Fibroblast of skin of right quadriceps (primary cell): ENCODE measurements at places on chromosomes 16 and 17.
A peak's percentile ranks its signal among the peaks of the same experiment; 100 is the strongest.

- no peak for DNase-seq
Observed at GRCh38 chr17:4715063-4715744, 4.8 kb downstream of the ARRB2 start.

GRCh38 chr16:26983426-26983825 is 83.3 kb upstream of the C16orf82 start:
- no peak for DNase-seq

GRCh38 chr16:35174016-35174415 is 1714.6 kb downstream of the TP53TG3F start:
- DNase-seq: no peak

DNA sequence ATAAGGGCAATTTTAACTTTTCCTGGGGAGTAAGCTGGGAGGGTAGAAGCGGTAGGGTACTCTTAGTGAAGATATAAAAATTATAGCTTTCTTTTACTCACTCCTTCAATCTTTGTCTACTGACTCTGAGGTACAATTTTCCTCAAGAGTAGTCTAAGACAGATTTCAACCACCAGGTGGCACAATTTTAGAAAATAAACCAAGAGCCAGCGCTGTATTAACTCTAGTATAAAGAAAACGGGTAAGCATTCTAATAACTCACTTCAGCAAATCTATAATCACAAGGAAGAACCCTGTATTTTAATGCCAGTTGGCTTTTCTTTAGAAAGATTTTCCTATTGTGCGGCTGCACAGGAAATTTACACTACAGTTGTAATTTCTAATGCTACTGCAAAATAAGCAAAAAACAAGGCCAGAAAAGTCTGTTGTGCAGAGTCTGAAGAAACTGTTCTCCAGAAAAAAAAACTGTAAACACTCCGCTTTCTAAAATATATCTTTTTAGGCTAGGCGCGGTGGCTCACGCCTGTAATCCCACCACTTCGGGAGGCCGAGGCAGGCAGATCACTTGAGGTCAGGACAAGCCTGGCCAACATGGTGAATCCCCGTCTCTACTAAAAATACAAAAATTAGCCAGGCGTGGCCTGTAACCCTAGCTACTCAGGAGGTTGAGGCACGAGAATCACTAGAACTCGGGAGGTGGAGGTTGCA is 1.9 kb downstream of the CMC2 start:
- peak; percentile 64 for DNase-seq

- peak; percentile 23 for DNase-seq
Observed at GRCh38 chr17:64781014-64781756, 119.1 kb upstream of the SMURF2 start.

DNA sequence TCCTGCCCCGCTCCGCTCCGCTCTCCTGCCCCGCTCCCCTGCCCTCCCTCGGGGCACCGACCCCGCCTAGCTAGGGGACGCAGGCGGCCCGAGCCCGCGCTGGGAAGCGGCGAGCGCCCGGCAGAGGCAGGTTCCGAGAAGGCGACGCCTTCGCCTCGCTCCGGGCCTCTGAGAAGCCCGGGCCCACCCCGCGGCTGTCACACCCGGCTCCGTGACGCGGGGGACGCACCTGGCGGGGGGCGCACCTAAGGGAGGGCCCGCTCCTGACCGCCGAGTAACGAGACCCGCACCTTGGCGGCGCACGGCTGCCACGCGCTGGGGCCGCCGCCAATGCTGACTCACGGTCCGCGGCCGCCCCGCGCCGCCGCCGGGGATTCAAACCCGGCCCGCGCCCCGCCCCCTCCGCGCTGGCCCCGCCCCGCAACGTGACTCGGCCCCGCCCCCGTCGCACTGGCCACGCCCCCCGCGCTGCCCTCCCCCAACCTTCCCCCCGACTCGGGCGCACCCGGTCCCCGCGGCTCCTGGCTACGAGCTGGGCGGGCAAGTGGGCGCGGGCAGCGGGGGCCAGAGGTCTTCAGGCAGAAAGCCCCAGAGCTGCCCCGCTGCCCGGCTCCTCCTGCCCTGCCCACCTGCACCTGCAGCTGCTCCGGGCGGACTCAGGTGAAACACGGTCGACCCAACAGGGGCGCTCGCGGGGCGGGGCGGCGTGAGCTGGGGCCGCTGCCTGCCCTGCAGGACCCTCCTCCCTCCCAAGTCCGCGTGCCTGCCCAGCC is 27.8 kb downstream of the GNPTG start:
- DNase-seq: peak; percentile 66

DNA sequence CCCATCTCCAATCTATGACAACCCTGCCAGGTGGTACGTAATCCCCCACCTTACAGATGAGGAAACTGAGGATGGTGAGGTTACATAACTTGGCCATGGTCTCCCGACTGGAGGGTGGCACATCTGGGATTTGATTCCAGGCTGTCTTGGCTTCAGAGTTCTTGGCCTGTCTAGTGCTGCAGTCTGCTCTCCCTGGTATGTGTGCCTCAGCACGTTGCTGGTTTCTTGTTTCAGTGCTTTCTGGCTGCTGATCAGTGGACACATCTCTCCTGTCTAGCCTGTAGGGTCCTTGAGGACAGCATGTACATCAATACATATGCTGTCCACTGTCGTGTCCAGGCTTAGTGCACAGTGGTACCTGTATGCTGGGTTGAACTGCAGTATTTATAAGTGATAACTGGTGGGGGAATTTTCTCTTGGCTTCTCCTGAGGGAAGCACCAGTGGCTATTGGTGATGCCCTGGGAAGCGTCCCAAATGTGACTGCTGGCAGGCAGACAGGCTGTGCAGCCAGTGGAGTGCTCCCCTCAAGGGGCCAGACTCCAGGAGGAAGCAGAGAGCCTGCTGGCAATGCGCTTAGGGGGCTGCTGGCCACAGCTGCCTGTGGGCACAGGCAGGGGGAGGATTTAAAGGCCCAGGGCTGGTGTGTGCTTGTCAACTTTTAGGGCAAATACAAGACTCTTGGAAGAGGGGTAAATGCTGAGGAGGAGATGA is 14.4 kb downstream of the CTRL start:
- DNase-seq: no peak

DNA sequence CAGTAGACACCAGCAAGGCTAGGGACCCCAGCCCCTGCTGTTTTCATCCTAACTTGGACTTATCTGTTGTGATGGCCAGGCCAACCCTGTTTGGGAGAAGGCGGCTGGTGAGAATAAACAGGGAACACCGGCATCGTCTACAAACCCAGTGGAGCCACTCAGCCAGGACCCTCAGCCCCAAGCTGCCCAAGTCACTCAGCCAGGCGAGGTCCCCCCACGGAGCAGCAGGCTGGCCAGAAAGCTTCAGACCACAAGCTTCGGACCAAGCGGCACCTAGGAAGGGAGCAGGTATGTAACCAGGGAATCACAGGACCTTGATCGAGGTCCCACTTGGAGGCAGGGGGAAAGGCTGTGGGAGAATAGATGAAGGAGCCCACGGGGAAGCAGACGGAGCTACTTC is 23.4 kb downstream of the RBFOX3 start:
- no peak for DNase-seq

DNA sequence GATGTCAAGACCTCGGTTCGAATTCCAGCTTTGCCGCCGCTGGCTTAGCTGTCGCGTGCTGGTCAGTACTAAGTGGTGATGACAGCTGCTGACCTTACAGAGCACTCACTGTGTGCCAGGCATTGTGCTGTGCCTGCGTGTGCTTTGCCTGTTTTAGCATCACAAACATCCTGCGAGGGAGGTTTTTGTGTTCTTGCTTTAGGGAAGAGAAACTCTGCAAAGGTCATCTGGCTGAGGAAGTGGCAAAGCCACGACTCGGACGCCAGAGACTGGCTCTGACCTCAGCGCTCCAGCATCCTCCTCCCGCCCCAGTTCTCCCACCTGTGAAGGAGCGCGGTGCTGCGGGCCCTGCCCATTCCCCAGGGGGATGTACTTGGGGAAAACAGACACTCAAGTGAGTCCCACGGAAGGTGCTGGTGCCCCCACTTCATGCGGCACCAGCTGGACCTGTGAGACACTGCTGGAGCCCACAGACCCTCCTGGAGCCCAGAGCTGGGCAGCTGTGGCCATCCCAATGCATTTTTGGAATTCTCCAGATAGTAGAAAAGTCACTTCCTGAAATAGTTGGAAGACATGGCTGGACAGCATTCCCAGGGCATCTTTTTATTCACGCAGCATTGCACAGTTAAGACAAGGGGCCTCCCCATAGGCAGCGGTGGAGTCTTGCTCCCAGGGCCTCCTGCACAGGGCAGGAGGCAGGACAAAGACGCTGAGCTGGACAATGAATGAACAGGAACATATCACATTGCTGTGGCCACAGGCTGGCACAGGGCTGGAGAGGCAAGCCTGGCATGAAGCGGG is 20.0 kb upstream of the HERPUD1 start:
- peak; percentile 47 for DNase-seq

- DNase-seq: no peak
Observed at GRCh38 chr17:82416771-82417170, 1.4 kb upstream of the HEXD start.

GRCh38 chr17:27257031-27257357 is 36.9 kb upstream of the WSB1 start:
- DNase-seq: no peak

DNA sequence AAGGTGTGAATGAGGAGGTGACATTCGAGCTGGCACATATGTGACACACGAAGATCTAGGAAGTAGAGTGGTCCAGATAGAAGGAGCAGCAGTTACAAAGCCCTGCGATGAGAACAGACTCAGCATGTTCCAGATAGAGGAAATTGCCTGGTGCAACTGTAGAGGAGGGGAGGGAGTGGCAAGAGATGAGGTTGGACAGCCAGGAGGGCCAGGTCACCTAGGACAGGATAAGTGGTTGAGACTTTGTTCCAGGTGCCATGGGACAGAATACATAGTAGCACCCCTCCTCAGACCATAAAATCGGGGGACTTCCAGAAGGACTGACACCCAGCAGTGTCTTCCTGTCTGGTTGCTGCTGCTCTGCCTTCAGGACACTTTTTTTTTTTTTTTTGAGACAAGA is 11.0 kb upstream of the CENPT start:
- DNase-seq: no peak

- peak; percentile 37 for DNase-seq
Observed at GRCh38 chr16:47197536-47198179, 53.9 kb upstream of the NETO2 start.

DNA sequence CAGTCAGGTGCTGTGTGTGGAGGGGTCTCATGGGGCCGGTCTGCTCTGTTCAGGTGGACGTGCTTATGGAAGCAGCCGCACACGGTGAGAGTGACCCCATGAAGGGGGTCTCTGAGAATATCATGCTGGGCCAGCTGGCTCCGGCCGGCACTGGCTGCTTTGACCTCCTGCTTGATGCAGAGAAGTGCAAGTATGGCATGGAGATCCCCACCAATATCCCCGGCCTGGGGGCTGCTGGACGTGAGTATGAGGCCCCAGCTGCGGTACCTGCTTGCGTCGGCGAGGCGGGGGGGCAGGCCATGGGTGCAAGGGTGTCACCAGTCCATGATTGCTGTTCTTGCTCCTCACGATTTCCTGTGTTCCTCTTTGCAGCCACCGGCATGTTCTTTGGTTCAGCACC is 27.9 kb downstream of the POLR2A start:
- DNase-seq: no peak

- DNase-seq: no peak
Observed at GRCh38 chr16:970386-970765, 408 bp downstream of the LMF1 start.

GRCh38 chr17:59149841-59150511 is 5.0 kb downstream of the SKA2 start:
- DNase-seq: no peak

GRCh38 chr17:1027044-1027443 is 30.1 kb downstream of the TIMM22 start:
- no peak for DNase-seq

- peak; percentile 26 for DNase-seq
Observed at GRCh38 chr17:13152501-13152900, 134.7 kb upstream of the ELAC2 start.

DNA sequence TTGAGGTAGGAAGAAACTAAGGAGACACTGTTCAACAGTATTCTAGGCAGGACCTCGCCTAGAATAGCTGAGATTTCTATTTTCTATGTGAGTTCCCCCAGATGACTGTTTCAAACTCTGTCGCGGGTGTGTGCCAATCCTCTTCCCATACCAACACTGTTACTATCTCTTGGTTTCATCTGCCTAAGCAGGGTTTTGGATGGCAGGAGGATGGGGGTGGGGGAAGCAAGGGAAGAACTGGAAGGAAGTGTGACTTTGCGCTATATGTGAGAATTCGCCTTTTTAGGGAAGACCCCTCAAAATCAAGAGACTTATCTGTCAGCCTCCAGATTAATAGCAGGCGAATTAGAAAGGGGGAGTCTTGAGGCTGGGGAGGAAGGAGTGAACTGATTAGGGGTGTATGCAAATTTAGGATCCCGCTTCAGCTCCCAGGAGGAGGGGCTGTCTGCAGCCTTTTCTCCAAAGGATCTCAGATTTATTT is 521 bp upstream of the G6PC3 start:
- DNase-seq: peak; percentile 34

- no peak for DNase-seq
Observed at GRCh38 chr16:89507214-89507833, 879 bp upstream of the SPG7 start.

GRCh38 chr16:29804455-29805231 is 1.7 kb upstream of the MAZ start:
- no peak for DNase-seq

GRCh38 chr17:31533546-31534155 is 142.2 kb downstream of the RAB11FIP4 start:
- DNase-seq: peak; percentile 69

DNA sequence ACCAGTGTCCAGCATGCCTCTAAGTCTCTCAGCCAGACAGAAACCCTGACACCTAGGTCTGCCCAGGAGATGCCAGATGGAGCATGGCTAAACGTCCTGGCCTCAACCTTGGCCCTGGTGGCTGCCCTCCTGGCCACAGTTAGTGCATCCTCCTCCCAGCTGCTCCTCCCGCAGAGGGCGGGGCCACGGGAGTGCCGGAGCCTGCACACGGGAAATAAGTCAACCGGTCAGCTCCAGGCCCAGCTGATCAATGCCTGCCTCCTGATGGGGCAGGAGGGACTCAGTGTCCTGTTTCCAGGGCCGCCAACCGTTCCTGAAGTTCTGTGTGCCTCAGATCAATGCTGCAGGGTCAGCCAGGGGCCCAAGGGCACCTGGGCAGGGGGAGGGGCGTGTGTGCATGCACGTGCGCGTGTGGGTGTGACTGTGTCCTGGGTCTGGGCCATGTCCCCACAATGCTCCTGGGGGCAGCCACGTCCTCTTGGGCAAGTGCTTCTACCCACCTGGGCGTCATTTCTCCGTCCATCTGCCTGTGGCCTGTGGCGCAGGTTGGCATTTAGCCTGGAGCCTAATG is 4.6 kb upstream of the KCNJ12 start:
- DNase-seq: no peak

DNA sequence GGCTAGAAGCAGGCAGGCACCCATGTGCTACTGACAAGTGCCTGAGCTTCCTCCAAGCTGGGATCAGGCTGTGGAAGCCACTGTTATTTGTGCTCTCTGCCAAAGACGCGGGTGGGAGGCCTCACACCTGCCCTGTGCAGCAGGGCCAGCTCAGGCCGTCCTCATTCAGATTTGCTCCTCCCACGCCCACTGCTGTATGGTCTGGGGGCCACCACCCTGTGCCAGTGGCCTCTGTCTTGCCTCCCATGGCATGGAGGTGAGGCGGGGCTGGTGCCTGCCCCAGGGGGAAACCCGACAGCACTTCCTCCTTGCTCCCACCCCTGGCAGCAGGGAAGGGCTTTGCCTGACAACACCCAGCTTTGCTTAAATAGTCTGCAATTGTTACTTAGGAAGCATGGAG is 356.5 kb upstream of the CDH8 start:
- no peak for DNase-seq

GRCh38 chr16:78761427-78761826 is 662.0 kb downstream of the WWOX start:
- DNase-seq: no peak
